H1 (cell line): ENCODE measurements at places on chromosomes 16 and 17. TPM values are rescaled to one million over a fixed set of nuclear protein-coding genes. Genes with fewer than 3 reads are reported as not detected.

GGT6 gene
- total RNA-seq, result not detected in 2 replicates

OR3A3 gene
- not detected in 2 replicates for total RNA-seq

DNA sequence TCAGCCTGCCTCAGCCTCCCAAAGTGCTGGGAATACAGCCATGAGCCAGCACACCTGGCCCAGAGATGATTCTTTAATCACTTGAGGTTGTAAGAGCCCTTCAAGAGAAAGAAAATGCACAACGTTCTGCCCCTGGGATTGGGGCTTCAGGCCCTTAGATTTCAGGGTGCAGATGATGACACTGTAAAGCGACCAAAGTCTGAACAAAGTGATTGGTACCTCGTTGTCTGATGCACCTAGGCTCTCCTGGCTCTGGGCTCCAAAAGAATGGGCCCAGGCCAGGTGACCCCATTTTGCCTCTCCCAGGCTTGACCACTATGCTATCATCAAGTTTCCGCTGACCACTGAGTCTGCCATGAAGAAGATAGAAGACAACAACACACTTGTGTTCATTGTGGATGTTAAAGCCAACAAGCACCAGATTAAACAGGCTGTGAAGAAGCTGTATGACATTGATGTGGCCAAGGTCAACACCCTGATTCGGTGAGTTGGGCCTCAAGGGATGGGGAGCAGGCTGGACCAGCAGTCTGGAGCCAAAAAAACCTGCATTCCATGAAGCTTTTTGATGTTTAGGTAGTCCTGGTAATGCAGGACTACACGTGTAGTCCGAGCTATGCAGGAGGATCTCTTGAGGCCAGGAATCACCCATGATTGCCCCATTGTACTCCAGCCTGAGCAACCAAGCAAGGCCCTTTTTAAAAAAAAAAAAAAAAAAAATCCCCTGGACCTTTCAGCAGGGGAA lies 2.8 kb downstream of the RPL23A start:
- H3K4me3 ChIP-seq, result no peak overlapping the region
- H3K36me3 ChIP-seq, result peaks cover 30% of the 10 kb centered on the region
- H3K27me3 ChIP-seq, result no peaks in the 10 kb centered on the region
- H3K27ac ChIP-seq, result no peak overlapping the region
- H3K4me1 ChIP-seq, result peaks cover 15% of the 10 kb centered on the region

TEFM gene
- total RNA-seq, result 9.9 and 10.9 TPM in 2 replicates

DNA sequence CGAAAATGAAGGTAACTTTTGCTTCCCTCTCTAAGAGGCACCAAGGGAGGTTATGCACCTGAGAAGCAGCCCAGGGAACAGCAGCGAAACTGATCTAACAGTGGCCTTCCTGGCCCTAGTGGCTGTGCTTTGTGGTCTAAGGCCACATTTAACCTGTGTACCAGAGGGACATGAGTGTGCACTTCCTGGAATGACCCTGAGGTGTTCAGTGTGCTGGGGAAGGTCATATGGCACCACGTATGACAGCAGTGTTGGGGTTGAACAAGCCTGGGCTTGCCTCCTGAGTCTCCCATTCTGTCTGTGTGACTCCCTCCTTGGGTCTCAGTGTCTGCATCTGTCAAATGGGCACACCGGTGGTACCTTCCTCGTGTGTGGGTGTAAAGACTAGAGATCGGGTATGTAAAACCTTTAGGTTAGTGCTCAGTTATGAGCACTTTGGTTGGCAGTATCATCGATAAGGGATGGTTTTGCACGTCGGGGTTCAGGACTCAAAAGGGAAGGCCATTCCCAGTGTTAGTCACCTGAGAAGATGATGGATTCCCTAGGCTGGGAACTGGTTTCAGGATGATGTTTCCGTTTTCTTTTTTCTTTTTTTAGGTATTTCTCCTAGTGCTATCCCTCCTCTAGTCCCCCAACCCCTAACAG lies 31.9 kb downstream of the PLCG2 start:
- H3K36me3 ChIP-seq, result no peaks in the 10 kb centered on the region
- H3K4me3 ChIP-seq, result no peak overlapping the region
- H3K27ac ChIP-seq, result 0 out of 2 replicates have a peak overlapping the region, but pooled peaks have one; percentile 14
- DNase-seq, result no peak

CHD9NB gene
- 3.8 and 4.5 TPM in 2 replicates for total RNA-seq

DNA sequence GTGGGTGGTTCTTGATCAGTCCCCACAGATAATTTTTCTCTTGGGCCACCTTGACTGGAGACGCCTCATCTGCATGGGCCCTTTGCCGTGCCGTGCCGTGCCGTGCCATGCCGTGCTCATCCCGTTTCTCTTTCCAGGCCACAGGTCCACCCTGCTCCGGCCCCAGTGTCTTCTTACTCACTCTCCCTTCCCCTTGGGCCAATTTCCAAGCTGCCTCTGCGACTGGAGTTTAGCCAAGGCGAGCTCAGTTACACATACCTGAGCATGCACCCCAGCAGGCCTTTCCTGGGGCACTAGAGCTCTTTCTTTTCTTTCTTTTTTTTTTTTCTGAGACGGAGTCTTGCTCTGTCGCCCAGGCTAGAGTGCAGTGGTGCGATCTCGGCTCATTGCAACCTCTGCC lies 40.5 kb upstream of the MGAT5B start:
- H3K36me3 ChIP-seq, result no peaks in the 10 kb centered on the region
- no peak overlapping the region for H3K27ac ChIP-seq
- H3K4me3 ChIP-seq, result no peak overlapping the region
- no peaks in the 10 kb centered on the region for H3K27me3 ChIP-seq
- no peak for DNase-seq
